Stimulated activated naive CD4-positive, alpha-beta T cell (primary cell): ENCODE measurements at places on chromosomes 6 and 20.

DNA sequence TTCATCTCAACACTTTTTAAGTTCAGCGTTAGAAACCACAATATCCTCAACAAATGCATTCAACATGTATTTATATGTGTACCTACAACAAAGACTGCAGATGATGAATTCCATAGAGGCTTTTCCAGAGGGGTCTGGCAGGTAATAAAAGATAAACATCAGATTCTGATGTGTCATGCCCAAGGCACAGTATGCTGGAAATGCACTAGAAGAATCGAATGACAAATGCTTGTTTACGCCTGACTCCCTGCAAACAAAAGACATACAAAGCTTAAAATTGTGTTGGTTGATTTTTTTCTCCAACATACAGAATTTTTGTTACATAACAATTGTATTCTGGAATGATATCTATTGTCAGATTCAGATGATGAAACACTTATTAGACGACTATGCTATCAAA is at the start of gene LGSN:
LGSN (minus strand) TSS at position 45 of the 400 bp plus-strand sequence; CDS start at position 5, 40 bp downstream.
- no peak for DNase-seq

DNA sequence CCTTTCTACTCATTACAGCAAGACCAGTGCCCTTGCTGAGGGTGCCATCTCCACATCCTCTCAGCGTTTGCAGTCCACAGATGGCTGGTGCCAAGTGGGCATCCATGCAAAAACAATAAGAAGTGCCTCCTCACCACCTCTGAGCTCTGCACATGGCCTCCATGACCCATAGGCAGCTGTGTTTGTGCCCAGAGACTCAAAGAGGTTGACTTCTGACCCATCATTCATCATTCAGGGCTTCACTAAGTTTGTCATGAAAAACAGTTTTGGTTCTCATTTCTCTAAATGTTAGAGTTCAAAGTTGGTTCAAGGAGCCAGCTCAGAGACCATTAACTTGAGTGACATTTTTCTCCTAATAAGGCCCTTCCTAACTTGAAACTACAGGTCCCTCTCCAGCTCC is 512.6 kb upstream of the MAP3K7 start:
- DNase-seq, result no peak

DNA sequence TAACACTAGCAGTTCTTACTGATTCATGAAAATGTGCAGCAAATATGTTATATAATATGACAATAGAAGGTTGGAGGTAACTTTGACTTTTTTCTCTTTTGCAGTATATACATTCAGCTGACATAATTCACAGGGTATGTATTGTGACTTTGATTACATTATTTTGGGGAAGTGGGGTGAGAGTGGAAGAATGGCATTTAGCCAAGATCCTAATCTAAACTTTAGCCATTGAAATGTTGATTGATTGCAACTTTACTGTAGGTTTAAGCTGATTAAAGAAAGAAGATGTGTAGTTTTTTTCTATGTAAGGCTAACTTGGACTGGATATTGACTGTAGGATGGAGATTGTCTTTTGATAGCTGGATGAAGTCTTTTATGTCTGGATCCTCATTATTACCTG is 46.0 kb downstream of the MAPK14 start:
- no peak for DNase-seq

DNA sequence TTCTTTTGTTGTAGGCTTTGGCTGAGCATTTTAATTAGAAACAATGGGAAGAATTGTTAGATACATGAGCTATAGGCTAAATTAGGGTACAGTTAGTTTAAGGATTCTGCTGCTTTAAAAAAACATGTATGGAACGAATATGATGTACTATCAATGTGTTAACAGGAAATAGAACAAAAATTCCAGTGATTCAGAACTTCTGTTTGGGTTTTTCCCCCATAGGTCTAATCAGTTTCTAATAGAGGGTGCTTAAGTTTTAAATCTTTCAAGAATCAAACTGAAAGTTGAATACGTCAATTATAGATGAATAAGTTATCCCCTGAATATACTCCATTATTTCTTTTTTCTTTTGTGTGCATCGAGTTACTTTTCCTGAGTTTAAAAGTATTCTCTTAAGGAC is 1.9 kb downstream of the TAB2 start:
- DNase-seq, result no peak

- DNase-seq, result no peak
These were observed 129.0 kb upstream of the RREB1 start for GRCh38 chr6:6978731-6979130.

DNA sequence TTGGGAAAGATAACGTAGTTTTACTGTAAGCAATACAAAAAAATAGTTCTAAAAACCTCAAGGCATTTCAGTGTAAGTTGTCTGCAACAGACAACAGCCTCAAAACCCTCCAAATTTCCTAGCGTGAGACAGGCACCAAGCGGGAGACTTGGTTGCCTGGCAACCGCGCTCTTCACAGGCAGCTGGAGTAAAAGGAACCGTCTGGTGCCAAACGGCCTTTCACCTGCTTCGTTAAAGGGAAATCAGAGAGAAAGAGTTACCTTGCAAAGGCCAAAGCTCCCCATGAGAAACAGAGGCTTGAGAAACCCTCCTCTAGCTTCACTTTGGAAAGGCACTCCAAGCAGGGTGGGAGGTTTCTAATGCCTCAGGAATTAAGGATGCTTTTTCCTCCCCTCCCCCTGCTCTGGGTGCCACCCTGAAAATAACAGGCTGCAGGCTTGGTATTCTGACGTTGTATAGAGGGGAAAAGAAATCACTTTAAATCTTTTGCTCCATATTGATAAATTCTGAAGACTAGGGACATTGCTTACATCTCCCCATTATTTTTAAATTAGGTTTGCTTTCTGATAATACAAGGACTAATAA is 129.7 kb upstream of the UFL1 start:
- DNase-seq, result no peak

DNA sequence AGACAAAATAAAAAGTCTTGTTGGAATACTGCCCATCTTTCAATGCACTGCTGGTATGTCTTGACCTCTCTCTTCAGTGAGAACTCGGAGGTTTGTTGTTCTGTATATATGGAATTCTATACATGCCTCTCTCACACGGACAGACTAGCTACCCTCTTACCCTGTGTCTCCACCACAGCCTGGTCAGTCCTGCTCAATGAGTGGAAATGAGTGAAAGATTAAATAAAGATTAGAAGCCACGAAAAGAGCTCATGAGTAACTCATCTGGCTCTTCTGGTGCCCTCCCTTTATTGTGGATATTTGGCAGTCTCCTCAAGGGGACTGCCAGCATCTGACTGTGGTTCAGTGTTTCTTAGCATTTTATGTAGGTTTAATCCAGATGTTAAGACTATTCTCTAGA is 262.8 kb upstream of the MAP3K7 start:
- DNase-seq, result no peak

DNA sequence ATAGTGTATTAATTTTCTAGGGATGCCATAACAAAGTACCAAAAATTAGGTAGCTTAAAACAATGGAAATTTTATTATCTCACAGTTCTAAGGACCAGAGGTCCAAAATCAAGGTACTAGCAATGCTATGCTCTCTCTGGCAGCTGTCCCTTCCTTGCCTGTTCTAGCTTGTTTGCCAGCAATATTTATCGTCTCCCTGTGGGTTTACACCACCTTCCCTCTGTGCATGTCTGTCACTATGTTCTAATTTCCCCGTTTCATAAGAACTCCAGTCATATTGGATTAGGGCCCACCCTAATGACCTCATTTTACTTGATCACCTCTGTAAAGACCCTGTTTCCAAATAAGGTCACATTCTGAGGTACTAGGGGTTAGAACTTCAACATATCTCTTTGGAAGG is 217.2 kb downstream of the IBTK start:
- no peak for DNase-seq

- DNase-seq, result no peak
These were observed 382 bp downstream of the SFT2D1 start for GRCh38 chr6:166341977-166342348.

DNA sequence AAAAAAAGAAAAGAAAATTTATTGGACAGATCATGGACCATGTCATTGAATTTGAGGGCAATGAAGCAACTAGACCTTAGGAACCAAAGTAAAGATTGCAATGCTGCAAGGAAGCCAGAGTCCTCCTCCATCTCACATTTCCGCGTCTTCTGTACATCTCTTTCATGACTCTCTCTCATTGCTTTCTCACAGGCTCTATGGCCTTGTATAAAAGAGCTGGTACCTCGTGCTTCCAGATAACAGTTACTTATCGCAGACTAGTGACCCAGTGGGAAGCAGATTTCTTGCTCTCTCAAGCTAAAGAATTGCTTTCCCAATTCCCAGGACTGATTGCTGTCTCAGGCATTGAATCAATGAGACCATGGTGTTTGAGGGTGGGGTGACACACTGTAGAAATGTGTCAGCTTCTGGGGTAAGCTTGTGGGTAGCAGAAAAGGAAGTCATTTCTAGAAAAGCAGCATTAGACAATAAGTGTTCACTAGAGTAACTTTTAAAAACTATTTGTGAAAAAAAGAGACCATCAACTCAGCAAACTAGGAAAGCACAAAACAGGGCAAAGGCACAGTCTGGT is 635.3 kb downstream of the UTRN start:
- no peak for DNase-seq

DNA sequence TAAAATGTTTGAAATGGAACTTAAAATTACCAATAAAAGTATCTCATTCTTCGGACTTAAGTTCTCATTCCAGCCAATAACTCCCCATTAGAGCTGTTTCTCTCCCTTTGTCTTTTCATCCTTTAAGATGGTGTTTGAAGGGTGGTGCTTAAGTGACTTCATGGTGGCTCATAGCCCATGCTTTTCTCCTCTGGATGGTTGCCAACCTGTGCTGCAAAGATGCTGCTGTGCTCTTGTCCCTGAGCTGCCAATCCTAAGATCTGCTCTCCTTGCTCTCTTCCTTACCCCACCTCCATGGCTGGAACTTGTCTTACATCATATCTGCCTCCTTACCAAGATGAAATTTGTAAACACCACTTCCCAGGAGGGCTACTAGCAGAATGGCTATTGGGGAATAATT is 31.6 kb upstream of the PNRC1 start:
- no peak for DNase-seq

DNA sequence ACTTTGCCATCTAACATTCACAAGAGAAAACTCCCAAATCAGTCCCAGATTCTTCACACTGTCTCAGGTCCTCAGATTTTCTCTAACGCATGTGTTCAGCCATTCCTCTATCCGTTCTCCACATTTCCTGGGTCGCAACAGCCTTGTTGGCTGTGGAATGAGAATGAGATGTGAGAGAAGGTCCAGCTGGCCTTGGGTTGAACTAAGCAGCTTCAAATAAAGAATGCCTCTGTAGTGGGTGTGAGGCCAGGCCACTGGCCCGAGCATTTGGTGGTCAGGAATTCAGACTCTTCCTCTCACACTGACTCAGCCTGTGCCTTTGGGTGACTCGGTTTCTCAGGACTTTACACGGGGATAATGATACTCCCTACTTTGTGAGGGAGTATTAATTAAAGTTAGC is 73.8 kb upstream of the CCN6 start:
- DNase-seq, result no peak

- DNase-seq, result no peak
These were observed 9.7 kb upstream of the MMS22L start for GRCh38 chr6:97292671-97293070.
